ENCODE measurements at places on chromosomes 1 and 21.
A peak's percentile ranks its signal among the peaks of the same experiment; 100 is the strongest.

DNA sequence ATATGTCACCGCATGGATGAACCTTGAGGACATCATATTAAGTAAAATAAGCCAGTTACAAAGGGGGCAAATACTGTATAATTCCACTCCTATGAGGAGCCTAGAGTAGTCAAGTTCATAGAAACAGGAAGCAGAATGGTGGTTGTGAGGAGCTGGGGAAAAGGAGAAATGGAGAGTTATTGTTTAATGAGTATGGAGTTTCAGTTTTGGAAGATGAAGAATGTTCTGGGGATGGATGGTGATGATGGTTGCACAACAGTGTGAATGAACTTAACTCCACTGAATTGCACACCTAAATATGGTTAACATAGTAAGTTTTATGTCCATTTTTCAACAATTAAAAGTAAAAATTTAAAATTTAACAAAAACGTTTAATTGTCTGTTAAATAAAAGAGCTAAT is 220.9 kb upstream of the JUN start:
- DNase-seq, result no peak

DNA sequence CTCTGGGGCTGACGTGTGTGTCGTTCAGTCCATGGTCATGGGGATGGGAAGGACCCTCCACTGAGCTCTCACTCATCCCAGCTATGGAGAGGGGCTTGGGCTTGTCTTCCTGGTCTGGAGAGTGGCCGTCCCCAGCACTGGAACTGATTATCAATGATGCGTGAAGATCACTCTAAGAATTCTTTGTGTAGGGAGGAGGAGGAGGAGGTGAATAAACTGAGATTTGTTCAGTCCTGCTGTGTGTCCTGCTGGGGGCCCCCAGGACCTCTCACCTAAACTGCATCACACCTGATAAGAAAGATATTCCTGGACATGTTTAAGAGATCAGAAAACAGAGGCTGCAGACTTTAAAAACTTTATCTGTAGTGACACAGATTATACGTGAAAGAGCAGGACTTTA is 21.2 kb downstream of the RHOU start:
- DNase-seq, result no peak

GRCh38 chr1:116020668-116021272 is 44.5 kb downstream of the SLC22A15 start:
- peak; percentile 56 for DNase-seq

- DNase-seq, result peak; percentile 52
Observed at GRCh38 chr1:68116643-68117235, 66.3 kb upstream of the DIRAS3 start.

- no peak for DNase-seq
Observed at GRCh38 chr1:162649583-162649982, 17.3 kb downstream of the DDR2 start.

Data from ecto neural progenitor cell (in vitro differentiated cells).